ENCODE measurements at places on chromosomes 13 and 19. TPM values are rescaled to one million over a fixed set of nuclear protein-coding genes. Genes with fewer than 3 reads are reported as not detected.

GRCh38 chr13:51659276-51660127, 75.2 kb downstream of the WDFY2 start:
- H3K36me3 ChIP-seq: no peaks in the 10 kb centered on the region
- H3K4me3 ChIP-seq: no peak overlapping the region
- no peaks in the 10 kb centered on the region for H3K27me3 ChIP-seq
- no peak overlapping the region for H3K27ac ChIP-seq

DNA sequence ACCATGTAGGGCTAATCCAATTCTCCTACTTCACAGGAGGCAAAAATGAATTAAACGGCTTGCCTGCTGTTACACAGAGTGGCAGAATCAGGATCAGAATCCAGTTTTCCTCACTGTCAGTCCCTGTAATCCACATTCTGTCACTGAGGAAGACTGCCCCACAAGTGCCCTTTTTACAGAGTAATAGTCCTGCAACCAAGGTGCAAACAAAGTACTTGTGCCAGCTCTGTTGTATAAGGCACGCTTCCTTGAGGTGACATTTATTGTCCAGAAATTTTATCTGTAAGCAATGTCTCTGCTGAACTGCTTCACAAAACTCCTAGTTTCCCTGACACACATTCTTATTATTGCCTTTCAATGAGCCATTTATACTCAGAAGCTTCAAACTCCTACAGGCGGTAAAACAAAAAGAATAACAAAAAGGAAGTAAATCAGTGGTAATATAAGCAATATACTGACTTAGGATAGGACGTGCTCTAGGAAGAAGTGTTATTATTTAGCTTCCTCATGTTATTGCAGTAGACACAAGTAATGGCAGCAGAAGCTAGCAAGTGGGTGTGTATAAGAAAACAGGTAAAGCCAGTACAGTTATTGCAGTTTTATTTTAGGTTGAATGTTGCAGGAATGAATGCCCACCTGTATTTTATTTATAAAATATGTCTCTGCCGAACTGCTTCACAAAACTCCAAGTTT, 28.8 kb downstream of the SPRY2 start:
- H3K4me3 ChIP-seq: no peak overlapping the region
- no peaks in the 10 kb centered on the region for H3K27me3 ChIP-seq
- peak overlapping the region; percentile 50 for H3K27ac ChIP-seq
- H3K36me3 ChIP-seq: no peaks in the 10 kb centered on the region
- no peaks in the 10 kb centered on the region for H3K4me1 ChIP-seq
- DNase-seq: no peak

- DNase-seq: no peak
- H3K4me1 ChIP-seq: no peaks in the 10 kb centered on the region
- no peaks in the 10 kb centered on the region for H3K36me3 ChIP-seq
- no peaks in the 10 kb centered on the region for H3K27me3 ChIP-seq
- no peak overlapping the region for H3K27ac ChIP-seq
These were observed 14.0 kb upstream of the CD22 start for GRCh38 chr19:35314858-35315470.

DNA sequence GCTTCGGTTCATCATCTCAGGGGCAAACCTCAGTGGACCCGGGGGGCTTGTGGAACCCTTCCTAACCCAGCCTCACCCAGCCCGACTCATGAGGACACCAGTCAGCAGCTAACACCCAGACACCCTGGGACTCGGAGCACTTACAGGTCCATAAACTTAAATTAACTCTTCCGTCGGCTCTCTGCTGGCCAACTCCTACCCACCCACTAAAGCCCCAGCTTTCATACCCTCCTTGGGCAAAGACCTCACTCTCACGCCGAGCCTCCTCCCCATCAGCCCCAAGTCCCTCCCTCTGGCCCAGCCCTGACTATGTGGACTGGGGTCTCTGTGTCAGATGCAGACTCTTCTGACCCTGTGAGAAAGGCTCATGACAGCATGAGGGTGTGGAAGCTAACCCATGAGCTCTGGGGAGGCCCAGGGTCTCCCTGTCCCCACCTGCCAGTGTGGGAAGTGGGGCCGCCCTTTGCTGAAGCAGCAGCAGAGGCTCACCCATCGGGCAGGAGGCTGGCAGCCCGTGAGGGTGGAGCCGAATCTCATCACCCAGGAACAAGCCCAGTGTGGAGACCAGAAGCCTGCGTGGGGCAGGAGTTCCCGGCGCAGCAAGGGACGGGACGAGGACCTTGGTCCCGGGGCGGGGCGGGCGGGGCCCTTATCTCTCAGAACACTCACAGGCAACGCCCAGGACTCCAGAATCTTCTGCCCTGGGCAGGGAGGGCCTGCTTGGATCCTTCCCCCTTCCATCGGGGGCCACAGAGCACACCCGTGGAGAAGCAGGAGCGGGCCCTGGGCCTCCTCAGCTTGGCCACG, 19.8 kb downstream of the TCF3 start:
- H3K4me3 ChIP-seq: no peak overlapping the region
- H3K4me1 ChIP-seq: peaks cover 5% of the 10 kb centered on the region
- no peaks in the 10 kb centered on the region for H3K27me3 ChIP-seq
- H3K27ac ChIP-seq: peak overlapping the region; percentile 80

The ZNF230 gene
- 2.9 TPM for total RNA-seq

DNA sequence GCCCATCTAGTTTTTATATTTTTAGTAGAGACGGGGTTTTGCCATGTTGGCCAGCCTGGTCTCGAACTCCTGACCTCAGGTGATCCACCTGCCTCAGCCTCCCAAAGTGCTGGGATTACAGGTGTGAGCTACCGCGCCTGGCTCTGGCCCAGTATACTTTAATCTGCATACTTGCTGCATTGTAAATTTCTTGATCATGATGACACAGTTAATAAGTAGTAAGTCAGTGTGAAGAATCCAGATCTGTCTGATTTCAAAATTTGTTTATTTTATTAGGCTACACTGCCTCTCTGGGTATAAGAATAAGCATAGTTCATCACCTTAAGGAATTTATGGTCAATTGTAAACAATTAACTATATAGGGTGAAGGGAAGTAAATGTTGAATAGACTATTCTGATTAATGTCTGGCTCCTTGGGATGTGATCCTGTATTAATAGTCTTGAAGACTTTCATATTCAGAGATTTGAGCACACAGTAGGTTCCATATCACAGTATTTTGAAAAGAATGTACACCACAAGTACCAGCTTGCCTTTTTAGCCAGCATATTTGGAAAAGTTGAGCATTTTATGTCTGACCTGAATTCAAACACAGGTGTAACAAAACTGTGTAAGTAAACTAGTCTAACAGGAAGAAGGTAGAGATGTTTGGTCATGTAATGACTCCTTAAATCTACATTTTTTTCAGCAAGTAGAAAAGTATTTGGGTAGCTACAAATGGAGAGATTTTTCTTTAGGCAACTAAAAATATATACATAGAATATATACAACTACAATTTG, 7.4 kb downstream of the ARHGAP35 start:
- no peaks in the 10 kb centered on the region for H3K36me3 ChIP-seq
- no peaks in the 10 kb centered on the region for H3K27me3 ChIP-seq
- no peak overlapping the region for H3K27ac ChIP-seq
- H3K4me1 ChIP-seq: peaks cover 2% of the 10 kb centered on the region

The PDCD2L gene
- total RNA-seq: 9.9 TPM

- no peak overlapping the region for H3K4me3 ChIP-seq
- H3K27me3 ChIP-seq: no peaks in the 10 kb centered on the region
- peak overlapping the region; percentile 20 for H3K27ac ChIP-seq
- H3K36me3 ChIP-seq: no peaks in the 10 kb centered on the region
- peak; percentile 17 for DNase-seq
- no peaks in the 10 kb centered on the region for H3K4me1 ChIP-seq
These were observed 277.3 kb downstream of the FOXO1 start for GRCh38 chr13:40389081-40389641.

DNA sequence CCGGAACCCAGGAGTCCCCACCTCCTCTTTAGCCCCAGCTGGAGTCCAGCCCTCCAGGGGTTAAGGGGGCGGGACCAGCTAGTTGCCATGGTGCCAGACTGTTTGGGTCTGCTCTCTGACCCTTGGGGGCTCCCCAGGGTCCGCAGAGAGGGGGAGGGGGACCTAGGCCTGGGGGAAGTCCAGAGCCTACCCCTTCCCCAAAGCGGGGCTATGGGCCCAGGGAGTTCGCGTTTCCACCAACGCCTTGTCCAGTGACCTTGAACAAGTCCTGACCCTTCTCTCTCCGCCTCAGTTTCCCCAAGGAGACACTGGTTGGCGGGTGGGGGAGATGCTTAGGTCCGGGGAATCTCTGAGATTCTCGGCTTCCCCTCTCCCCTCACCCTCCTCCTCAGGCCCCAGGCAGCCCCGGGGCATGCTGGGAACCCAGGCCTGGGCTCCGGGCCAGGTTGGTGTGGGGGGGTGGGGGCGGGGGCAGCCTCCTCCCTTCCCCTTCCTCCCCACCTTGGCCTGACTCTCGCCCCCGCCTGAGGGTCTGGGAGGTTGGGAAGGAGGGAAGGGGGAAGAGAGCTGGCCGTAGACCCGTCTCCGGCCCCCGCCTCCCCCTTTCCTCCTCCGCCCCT, 2.6 kb upstream of the SPACA6 start:
- H3K27me3 ChIP-seq: peaks cover 7% of the 10 kb centered on the region
- peak overlapping the region; percentile 54 for H3K4me3 ChIP-seq

GRCh38 chr19:1512671-1513498, at the start of gene ADAMTSL5:
ADAMTSL5 (minus strand) TSS chr19:1513019; CDS start chr19:1510943, 2,076 bp downstream.
- H3K4me1 ChIP-seq: no peaks in the 10 kb centered on the region
- peak within 1 kb of the TSS; percentile 59 for H3K4me3 ChIP-seq
- peaks cover 4% of the 10 kb centered on the region for H3K27me3 ChIP-seq
- H3K27ac ChIP-seq: no peak within 1 kb of the TSS
- no peaks in the 10 kb centered on the region for H3K36me3 ChIP-seq

The MRI1 gene
- 26.7 TPM for total RNA-seq

DNA sequence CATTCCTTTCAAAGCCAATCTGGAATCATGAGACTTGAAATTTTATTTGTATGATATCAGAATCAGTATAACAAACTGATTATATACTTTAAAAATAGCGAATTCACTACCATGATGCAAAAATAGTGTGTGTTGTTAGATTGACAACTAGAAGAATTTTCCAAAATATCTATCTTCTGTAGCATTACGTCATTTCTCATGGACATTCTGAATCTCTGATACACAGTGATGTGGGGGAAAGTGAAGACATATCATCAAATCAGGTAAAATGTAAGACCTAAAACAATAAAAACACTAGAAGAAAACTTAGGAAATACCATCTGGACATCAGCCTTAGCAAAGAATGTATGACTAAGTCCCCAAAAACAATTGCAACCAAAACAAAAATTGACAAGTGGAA, 1292.0 kb upstream of the PCDH9 start:
- no peaks in the 10 kb centered on the region for H3K4me1 ChIP-seq
- no peaks in the 10 kb centered on the region for H3K36me3 ChIP-seq
- no peak for DNase-seq
- no peak overlapping the region for H3K27ac ChIP-seq

GRCh38 chr13:41847216-41847615, 113.7 kb downstream of the VWA8 start:
- no peak overlapping the region for H3K4me3 ChIP-seq
- H3K27ac ChIP-seq: no peak overlapping the region
- H3K36me3 ChIP-seq: no peaks in the 10 kb centered on the region
- H3K27me3 ChIP-seq: no peaks in the 10 kb centered on the region
- no peaks in the 10 kb centered on the region for H3K4me1 ChIP-seq
- no peak for DNase-seq

The MIA gene
- total RNA-seq: 1.0 TPM

- H3K4me3 ChIP-seq: no peak overlapping the region
- H3K27me3 ChIP-seq: no peaks in the 10 kb centered on the region
- H3K36me3 ChIP-seq: peaks cover 3% of the 10 kb centered on the region
- peak overlapping the region; percentile 71 for H3K27ac ChIP-seq
- DNase-seq: peak; percentile 92
These were observed 617 bp upstream of the IQCN start for GRCh38 chr19:18274781-18275356.

The LPAR2 gene
- total RNA-seq: 22.6 TPM

The CYP2A7 gene
- total RNA-seq: 0.37 TPM

DNA sequence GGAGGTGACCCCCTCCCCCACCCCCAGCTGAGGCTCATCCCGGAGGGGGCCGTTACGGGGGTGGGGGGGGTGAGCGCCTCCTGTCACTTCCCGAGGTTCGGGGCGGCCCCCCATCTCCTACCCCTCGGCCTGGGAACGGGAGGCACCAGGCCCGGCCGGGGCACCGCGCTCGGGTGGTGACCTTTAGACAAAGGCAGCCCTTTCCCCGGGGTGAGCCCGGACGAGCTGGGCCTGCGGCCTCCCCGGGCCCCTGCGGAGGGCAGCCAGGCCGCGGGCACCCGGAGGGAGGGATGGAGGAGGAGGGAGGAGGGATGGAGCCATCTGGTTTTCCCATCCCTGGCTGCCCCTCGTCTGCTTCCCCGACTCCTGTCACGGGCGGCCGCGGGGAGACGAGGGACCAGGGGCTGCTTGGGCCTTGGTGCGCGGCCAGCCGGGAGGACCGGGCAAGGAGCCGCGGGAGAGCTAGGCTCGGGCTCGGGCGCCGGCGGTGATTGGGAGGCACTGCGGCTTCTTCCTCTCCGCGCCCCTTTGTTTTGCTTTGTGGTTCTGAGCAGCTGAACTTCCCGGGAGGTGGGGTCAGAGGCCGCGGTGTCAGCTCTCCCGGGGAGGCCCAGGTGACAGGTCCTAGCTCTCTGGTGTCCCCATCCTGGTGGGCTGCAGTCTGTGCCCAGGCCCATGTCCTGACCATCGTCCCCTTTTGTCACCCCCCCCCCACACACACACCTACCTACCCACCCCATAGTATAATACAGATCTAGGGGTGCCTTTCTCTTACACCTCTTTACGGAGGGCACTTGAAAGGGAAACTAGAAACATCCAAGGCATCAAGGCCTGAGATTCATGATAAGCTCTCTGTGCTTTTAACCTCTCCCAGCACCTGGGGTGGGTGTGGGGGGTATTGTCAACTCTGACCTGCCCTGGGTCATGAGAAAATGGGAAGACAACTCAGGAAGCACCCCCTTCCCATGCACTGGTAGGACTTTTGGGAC, 1.3 kb downstream of the BICRA start:
- peak overlapping the region; percentile 69 for H3K4me3 ChIP-seq
- no peaks in the 10 kb centered on the region for H3K36me3 ChIP-seq
- H3K27ac ChIP-seq: peak overlapping the region; percentile 88

DNA sequence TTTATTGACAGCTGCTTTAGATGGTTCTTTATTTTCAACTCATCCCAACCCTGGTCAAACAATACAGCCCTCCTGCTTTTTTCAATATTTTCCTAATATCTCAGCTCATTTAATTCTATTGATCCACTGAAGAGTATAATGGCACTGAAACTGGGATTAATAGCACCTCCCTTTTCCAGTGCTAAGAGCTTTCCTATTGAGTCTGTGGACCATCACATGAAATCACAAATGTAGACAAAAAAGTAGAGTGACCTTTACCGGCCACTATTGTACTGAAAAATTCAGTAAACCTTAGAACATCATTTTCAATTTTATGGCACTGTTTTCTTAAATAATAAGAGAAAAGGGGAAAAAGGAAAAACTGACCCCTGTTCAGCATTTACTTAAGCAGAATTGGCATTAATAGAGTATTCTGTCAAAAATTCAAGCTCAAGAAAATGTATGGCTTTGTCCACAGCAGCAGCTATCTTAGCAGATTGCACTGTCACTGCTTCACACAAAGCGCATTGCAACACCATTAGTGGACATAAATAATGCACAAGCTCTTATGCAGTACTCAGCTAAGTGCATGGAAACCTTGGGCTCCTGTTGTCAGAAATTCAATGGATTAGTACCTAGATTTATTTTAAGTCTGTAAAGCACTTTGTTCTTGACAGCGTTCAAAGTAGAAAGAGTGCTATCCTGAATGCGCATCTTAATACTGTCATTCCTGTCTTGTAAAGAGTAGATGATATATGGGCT, 851.0 kb upstream of the KLHL1 start:
- H3K4me3 ChIP-seq: no peak overlapping the region
- DNase-seq: no peak
- no peaks in the 10 kb centered on the region for H3K27me3 ChIP-seq
- no peaks in the 10 kb centered on the region for H3K4me1 ChIP-seq

The PBX4 gene
- 4.9 TPM for total RNA-seq

GRCh38 chr19:44356383-44357111, at the start of gene ZNF112:
ZNF112 (minus strand) TSS chr19:44356680; CDS start chr19:44340539, 16,141 bp downstream.
- no peak within 1 kb of the TSS for H3K27ac ChIP-seq
- H3K4me3 ChIP-seq: peak within 1 kb of the TSS; percentile 51
- DNase-seq: peak; percentile 94
- H3K36me3 ChIP-seq: no peaks in the 10 kb centered on the region

The TEKTIP1 gene
- 4.7 TPM for total RNA-seq

The TNFSF11 gene
- 0.66 TPM for total RNA-seq

All from colonic mucosa (tissue), 4 donors.